Stimulated activated naive CD8-positive, alpha-beta T cell treated with anti-CD3 and anti-CD28 coated beads, Interleukin-15, Interleukin-2, amounts not matched to agents 100 U/mL and 50 U/mL, for 24 hours (primary cell): ENCODE measurements at places on chromosomes 16 and 17.
A peak's percentile ranks its signal among the peaks of the same experiment; 100 is the strongest.

DNA sequence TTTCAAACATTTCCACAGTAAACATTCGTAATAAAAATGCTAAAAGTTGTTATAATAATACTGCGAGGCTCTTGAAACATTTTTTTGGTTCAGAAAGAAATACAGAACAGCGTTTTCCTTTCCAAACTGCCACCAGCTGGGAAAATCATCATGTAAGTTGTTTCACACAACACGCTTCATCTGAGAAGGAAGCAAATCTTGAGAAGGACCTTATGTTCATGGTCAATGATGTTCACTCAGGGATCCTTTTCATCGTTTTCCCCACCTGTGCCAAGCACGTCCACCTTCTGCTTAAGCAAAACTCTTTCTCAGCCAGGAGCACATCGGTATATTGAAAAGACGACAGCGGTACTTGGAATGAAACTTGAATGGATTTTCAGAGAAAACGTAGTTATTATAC, 274.5 kb upstream of the ELAC2 start:
- DNase-seq: no peak

GRCh38 chr17:78784352-78784751, 2.3 kb upstream of the CYTH1 start:
- no peak for DNase-seq

- DNase-seq: peak; percentile 35
These were observed 3.6 kb upstream of the HIC1 start for GRCh38 chr17:2051061-2051932.

DNA sequence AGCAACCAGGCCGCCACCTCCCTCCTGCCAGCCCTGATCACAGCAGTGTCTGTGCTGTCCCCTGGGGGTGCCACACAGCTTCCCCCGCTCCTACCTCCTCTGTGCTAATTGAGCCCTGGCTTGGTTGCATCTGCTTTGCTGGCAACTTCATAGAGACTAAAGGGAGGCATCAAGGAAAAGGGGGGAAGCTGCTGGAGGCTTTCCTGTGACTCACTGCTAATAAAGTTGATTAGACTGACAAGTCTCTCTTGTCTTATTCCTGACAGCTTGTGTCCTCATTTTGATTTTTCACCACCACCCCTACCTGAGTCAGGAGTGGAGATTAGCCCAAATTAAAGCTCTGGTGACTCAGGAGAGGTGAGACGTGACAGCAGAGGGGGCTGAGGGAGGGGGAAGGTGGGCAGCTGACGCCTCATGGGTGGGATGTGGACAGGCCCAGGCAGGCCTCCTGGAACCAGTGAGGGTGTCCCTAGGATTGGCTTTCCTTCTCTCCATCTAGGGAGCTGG, 310.0 kb downstream of the CBLN1 start:
- DNase-seq: no peak

- no peak for DNase-seq
These were observed 124.2 kb upstream of the SMURF2 start for GRCh38 chr17:64786337-64786736.
